ENCODE measurements at places on chromosomes 12 and 14.

DNA sequence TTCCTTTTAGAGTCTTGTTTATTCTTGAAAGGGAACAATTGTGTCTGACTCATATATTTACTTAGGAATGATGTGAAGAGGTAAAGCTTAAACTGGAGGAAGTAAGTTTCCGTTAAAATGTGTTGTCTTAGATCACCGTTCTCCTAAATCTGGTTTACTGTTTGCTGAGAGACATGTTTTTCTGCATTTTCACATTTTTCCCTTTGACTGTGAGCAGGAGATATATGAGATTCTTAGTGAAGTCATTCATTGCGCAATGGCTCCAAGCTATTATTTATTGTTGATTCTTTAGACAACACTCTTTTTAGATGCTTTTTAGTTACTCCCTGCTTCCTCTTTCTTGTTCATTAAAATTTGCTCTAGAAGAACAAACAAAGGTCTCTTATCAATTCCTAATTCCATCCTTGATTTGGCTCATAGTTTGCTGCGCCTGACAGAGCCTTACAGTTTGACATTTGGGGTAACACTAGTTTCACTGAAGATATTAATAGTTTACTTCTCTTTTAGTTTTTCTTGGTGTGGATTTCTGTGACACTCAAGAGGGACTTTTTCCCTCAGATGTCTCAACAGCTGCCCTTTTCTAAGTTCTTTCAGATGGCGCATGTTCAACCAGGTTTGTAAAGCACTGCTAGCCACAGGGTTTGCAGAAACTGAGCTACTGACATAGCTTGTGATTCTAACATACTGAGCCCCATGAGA, 11.4 kb downstream of the CLECL1 start:
- no peak for DNase-seq

DNA sequence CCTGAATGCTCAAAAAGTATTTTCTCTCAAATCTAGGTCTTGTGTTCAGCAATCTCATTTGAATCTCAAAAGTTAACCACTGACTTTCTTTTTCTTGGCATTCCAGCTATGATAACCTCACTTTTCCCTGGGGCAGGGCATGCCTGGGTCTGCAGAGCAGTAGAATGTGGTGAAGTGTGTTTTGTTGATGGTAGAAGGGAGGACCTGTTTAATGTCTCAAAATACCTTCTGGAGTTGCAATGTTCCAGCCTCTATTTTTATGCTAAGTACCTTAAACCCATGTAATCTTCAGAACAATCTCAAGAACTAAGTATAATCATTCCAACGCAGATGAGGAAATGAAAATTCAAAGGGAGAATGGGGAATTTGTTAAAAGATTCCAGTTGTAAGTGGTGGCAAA, 82.1 kb upstream of the FUT8 start:
- no peak for DNase-seq

DNA sequence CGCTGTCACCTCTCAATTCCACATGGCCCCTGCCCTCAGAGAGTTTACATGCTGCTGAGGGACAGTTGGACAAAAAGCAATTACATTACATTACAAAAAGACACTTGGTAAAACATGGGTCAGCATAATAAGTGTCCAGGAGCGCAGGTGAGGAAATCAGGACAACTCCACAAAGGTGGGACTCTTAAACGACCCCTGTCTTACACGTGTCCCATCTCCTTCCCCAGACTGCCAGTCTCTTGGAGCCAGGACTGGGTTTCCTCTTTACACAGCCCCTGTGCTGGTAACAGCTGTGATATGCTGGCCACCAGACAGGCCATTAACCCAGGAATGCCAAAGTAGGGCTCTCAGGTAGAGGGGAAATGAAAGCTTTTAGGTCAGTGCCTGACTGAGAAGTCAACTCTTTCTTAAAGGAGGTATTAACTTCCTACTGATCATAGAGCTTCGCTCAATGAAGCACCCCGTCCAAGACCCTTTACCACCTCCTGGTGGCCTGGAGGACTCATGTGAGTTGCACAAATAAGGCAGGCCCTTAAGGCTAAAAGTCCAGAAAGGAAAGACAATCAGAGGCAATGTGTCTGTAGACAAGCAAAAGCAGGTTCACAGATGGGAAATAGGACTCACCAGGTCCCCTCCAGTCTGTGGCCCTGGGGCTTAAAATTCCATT, 55.5 kb downstream of the ANO2 start:
- DNase-seq, result no peak

DNA sequence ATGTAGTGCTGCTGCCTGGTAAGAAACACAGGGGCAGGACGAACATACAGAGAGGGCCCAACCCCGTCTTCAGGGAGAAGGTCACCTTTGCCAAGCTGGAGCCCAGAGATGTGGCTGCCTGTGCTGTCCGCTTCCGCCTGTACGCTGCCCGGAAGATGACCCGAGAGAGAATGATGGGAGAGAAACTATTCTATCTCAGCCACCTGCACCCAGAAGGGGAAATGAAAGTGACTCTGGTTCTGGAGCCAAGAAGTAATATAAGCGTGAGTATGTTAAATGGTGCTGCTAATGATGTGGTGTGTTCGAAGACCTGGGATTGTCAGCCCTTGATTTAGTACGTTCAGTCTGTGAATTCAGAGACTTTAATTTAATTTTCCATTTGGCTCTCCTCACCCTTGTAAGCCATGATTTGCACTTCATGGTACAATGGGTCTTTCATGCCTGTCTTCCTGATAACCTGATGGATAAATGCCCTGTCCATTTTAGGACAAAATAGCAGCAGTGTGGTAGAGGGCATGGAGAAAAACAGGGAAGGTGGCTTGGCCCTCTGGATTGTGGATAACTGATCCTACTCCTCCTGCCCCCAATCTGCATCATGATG, 318.9 kb downstream of the SNAPC1 start:
- no peak for DNase-seq

GRCh38 chr12:4386801-4387200, 7.3 kb upstream of the FGF23 start:
- DNase-seq, result no peak

Measured in WTC11 (cell line).